Left lung (tissue), 14 donors: ENCODE measurements at places on chromosomes 4 and X. TPM values are rescaled to one million over a fixed set of nuclear protein-coding genes. Genes with fewer than 3 reads are reported as not detected.
A peak's percentile ranks its signal among the peaks of the same experiment; 100 is the strongest.

CXCL11 gene
- total RNA-seq = 1.9 TPM

DNA sequence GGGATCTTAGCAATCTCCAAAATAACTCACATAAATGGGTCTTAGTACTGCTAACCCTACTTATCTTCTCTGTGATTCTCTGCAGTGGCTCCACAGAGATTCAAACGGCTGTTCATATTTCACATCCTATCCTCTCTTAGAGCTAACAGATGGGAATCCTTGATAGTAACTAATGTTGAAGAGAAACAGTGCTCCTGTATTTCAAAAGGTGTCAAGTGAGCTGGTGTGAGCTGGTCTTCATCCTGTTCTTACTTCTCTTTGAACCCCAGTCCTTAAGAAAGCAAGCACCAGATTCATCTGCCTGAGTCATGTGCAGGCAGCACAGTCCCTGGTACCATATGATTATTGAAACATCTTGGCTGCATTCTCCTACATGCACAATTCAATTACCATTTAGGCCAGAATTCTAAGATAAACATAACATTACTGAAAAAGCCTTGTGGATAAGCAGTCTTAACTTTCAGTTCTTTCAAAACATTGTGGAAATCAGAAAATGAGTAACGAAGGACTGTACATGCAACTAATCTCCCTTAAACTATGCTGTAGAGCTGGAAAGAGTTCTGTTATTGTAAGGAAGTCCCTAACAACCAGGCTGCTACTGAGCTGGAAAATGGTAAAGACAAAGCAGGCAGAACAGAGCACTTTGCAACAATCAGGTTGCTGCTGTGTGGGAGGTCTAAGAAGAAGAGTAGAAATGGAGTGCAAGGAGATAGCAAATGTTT is 153.1 kb downstream of the NPNT start:
- H3K4me1 ChIP-seq = no peaks in the 10 kb centered on the region
- peak overlapping the region; percentile 15 for H3K27ac ChIP-seq
- H3K27me3 ChIP-seq = no peaks in the 10 kb centered on the region
- no peaks in the 10 kb centered on the region for H3K36me3 ChIP-seq

KLHL5 gene
- total RNA-seq = 31.2 TPM

TMSB15B gene
- 5.1 TPM for total RNA-seq
